Mesendoderm (in vitro differentiated cells): ENCODE measurements at places on chromosomes 2 and 18.

GRCh38 chr2:65688141-65688886, 255.9 kb upstream of the SPRED2 start:
- no peak for DNase-seq

DNA sequence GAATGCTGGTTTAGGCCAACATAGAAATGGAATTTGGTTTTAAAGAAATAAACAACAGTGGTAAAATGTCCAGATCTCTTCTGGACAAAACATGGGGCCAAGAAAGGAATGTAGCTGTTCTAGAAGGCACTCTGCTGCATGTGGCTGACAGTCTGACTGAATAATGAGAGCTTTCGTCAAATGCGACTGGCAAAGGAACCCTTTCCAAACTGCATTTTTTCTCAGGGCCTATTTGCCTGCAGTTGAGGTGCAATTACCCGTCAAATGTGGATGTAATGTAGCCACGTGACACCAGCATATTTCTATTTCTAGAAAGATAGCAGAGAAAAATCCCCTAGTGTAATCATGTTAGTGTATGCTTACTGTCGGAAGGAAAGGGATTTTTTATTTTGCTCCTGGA, 741.2 kb downstream of the NRXN1 start:
- DNase-seq = no peak

- peak; percentile 74 for DNase-seq
These were observed 64.9 kb upstream of the CAPN13 start for GRCh38 chr2:30871980-30872789.

GRCh38 chr2:20185176-20186022, 39.5 kb downstream of the SDC1 start:
- no peak for DNase-seq

DNA sequence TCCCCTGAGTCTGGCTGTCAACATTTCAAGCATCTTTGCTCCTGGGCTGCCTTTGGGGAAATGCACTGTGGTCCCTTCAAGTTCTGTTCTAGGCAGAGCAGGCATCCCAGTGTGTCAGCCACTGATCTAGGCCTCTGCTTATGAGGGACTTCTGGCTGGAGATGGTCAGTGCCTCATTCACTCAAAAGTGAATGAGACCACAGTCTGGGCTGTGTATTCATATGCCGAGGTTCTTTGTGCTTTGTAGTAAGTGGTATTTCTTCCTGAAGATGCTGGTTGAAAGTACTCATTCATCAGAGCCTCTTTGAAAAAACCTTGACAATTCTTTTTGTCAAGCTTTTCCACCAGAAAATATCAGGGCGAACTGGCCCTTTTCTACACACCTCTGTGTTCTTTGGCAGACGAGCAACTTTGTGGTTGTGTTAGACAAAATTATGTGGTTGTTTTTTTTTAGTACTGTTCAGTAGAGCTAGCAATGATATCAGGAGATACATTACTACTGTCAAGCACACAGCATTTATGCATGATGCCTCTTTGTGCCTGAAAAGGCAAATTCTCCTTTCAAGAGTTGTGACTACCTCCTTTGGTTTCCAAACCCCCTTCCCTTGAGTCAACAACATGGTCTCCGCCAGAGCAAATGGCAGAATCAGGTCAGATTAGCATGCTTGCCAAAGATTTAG, 510.9 kb upstream of the NRP2 start:
- DNase-seq = no peak
